ENCODE measurements at places on chromosomes 6 and 20.

DNA sequence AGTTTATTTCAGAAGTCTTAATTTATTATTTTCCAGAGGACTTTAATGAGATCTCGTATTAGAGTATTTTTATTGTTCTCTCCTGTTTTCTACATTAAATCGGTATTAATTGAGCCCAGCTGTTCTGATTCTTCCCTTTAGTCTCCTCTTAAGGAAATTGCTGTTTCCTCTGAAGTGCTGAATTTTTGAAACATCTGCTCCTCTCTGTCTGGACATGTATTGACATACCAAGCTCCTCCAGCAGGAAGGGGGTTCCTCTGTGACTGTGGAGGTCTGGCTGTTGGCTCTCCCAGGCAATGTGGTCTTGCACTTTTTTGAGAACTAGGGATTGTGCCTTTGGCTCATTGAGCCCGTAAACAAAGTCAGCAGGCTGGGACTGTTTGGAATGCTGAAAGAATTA is 74.9 kb downstream of the MAP3K4 start:
- DNase-seq: no peak

- DNase-seq: no peak
These were observed 1.4 kb upstream of the SLC13A3 start for GRCh38 chr20:46652699-46653098.

- DNase-seq: no peak
These were observed 165.4 kb downstream of the OGFRL1 start for GRCh38 chr6:71454056-71454455.

DNA sequence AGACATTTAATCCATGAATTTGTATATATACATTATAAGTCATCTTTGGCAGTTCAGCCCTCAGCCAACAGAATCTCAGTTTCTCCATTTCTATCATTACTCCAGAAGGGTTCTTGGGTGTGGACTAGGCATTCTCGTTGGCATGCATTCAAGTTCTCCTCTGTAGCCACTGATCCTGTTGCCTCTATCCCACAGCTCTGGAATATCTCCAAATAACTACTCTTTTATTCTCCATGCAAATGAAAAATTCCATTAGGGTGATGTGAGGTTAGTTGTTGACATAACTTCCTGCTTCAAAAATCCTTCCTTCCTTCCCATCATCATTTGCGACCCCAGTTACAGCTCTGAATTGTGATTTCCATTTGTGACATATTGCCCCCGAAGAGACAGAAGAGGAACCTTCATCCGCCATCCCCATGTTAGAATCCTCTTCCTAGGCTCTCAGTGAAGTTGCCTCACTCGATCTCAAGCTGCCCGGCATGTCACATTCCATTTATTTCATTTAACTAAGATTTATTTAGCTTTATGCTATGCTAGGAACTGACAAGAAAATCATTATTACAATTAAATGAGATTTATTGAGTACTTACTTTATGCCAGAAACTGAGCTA is 93.7 kb upstream of the EDN1 start:
- peak; percentile 84 for DNase-seq

DNA sequence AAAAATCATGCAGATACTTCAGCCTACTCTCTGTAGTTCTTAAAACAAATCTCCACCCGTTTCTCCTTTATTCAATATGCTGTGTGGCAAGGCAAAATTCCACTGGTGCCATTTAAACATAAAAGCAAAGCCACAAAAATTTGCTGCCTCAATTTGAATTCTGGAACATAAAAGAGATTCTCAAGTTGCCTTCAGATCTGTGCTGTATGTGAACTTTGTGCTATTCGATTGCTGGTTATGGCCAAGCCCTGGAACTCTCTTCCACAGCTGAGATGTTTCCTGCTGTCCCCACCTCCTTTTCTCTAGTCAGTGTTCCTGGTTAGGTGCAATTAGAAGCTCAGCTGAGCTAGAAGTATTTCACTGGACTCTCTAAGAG is 395.3 kb upstream of the BTBD3 start:
- DNase-seq: peak; percentile 50

GRCh38 chr6:2652611-2653010 is 98.1 kb downstream of the MYLK4 start:
- no peak for DNase-seq

DNA sequence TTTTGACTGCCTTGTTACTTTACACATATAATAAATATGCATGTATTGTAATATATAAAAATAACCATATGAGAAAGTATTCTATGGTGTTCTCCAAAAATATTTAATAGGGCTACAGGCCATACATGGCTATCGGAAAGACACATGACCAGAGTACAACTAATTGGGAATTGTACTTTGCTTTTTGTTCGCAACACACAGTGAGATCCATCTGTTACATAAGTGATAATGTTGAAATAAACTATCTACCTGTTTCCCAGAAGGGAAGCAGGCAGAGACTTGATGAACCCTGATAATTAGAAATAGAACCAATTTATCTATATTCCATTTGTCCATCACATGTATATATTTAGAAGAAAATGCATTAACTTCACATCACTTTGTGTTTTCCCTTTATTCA is 344.0 kb upstream of the PLCB4 start:
- no peak for DNase-seq
